ENCODE measurements at places on chromosomes 4 and X.
A peak's percentile ranks its signal among the peaks of the same experiment; 100 is the strongest.

- DNase-seq: no peak
Observed at GRCh38 chr4:1592709-1593417, 91.2 kb downstream of the FAM53A start.

- no peak for DNase-seq
Observed at GRCh38 chr4:94665500-94666404, 92.0 kb upstream of the BMPR1B start.

DNA sequence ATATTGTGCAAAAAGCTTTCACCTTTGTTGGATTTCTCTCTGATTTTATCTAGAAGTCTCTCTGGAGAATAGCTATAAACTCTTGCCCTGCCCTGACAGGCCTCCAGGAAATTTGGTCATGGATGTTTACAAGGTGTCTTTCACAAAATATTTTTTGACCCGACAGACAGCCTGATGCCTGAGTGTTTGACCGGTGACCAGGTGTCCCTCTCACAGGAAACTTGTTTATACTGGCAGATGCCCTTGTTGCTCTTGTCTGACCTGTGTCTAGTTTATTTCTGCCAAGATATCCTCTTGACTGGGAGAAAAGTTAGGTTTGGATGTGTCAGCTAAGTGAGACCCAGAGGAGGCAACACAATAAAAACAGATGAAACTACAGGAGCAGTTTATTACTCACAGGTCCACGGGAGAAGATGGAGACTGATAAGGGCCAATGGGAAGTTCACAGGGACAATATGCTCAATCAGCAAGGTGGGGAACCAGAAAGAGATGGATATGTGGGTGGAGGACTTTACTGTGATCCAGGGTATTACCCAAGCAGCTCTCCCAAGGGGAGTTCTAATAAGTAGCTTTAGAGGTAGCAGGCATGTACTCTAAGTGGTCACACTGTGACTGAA, 243.3 kb downstream of the ARAP2 start:
- no peak for DNase-seq

DNA sequence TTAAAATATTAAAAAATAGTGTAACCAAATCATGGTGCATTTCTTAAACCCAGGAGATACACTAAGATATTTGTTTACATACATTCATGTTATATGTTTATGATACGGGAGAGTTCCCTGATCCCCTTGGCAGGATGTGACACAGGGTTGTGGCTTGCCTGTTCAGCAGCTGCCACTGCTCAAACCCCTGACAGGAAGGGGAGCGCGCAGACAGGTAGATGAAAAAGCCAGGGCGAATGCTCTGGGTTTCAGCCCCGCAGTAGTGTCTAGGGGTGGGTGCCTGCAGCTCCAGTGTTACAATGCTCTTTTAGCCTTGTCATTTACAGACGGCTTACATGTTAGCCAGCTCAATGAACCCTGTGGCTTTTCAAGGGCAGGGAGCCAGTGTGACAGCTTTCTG, 1343.8 kb upstream of the IGFBP7 start:
- no peak for DNase-seq

DNA sequence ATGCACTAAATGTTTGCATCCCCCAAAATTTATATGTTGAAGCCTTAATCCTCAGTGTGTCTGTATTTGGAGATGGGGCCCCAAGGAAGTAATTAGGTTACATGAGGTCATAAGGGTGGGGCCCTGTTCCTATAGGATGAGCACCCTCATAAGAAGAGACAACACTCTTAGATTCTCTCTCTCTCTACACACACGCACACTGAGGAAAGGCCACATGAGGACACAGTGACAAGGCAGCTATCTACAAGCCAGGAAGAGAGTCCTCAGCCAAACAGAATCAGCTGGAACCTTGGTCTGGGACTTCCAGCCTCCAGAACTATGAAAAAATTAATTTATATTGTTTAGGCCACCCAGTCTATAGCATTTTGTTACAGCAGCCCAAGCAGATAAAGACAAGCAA, 69.3 kb upstream of the NOCT start:
- no peak for DNase-seq

DNA sequence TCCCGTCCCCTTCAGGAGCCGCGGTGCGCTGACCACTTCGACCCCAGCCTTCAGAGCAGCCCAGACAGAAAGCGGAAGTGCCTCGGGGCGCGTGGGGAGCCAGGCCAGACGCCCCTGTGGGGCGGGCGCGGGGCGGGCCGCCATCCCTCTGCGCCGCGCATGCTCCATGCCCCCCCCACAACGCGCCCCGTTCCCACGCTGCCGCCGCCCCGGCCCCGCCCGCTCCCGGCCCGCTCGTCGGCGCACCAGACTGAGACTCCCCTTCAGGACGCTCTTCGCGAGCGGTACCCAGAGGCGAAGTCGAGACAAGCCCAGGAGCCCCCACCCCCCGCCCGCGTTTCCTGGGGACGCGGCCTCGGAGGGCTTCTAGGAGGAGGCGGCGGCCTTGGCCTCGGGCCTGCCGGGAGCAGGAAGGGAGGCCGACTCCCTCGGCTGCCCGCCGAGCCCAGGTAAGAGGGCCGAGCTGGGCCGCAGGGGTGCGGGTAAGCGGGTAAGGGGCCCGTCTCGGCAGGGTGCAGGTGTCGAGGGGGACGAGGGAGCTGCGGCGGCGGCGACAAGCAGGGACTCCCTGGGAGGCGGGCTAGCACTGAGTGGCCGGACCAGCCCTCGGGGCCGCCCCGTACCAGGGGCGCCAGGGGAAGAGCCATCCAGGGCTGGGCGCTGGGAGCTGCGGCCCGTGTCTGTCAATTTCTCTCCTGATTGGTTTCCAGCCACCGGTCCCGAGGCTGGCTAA, at the start of gene ZFP92:
TSS of gene ZFP92 (plus strand) at position 218 of the 733 bp plus-strand sequence. CDS start 6,851 bp downstream, outside the sequence.
- DNase-seq: peak; percentile 34

GRCh38 chr4:66298569-66298968, 628.3 kb upstream of the EPHA5 start:
- DNase-seq: no peak

DNA sequence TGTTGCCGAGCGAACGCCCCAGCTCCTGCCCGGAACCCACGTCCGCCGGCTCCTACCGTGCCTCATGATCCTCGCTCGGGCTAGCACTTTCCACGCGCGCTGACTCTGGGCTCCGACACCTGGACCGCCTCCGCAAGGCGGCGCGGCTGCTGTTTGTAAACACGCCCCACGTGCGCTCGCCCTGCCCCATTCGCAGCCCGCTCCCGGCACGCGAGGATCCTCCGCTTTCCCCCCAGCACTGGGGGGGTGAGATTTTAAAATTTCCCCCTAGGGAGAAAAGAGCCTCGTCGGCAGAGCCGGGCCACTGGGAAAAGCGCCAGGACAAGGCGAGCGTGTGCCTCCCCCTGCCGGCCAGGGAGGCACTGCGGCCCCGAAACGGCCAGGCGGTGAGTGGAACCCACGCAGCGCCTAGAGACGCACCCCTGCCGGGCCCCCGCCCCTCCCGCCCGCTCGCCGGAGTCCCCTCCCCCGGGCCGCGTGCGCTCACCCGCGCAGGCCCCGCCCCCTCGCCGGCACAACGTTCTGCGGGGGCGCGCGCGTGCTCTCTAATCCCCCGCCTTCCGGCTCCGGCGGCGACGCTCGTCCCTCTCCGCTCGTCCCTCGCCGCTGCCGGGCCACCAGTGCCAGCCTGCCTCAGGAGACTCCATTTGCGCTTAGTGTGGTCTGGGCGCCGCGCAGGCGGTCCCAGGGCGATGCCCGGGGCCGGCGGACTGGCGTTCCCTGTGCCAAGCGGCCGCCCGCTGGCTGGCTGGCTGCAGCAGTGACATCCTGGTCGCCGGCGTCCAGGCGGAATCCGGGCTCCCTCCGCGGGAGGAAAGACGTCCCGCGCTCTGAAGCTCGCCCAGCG, at the start of gene TIGD2:
TSS of gene TIGD2 (plus strand) at position 548 of the 847 bp plus-strand sequence. CDS start 1,442 bp downstream, outside the sequence.
- DNase-seq: peak; percentile 88

- DNase-seq: peak; percentile 82
Observed at GRCh38 chr4:19711871-19712270, 539.8 kb upstream of the SLIT2 start.

DNA sequence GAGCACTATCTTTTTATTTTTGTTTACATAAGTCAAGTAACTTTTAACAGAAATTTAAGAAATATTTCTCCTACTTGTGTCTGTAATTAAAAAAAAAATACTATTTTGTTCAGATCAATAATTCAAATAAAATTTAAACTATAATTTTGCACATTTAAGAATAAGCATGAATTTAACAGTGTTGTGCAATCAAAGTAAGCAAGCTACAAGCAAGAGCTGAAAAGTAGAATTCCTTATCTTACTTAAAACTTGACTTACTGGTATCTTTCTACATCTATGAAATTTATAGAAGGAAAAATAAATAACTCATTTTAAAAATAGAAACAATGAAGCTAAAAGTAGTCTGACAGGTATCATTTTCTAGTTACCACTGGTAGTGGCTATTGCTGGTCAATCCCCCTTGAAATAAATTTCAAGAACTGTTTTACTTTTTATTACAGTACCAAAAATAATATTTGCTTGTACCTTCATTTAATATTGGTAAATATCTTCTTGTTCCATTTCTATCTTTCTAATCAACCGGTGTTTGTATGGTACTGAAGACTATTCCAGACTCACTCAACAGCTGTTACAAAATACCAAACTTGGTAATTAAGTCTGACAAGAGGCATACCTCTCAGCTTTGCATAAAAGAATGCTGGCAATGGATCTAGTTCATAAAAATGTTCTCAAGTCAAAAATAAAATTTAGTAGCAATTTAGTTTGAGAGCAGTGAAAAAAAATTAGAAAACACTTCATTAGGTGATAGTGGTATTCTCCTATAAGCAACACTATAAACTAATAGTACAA, 62.2 kb downstream of the NOCT start:
- DNase-seq: no peak

DNA sequence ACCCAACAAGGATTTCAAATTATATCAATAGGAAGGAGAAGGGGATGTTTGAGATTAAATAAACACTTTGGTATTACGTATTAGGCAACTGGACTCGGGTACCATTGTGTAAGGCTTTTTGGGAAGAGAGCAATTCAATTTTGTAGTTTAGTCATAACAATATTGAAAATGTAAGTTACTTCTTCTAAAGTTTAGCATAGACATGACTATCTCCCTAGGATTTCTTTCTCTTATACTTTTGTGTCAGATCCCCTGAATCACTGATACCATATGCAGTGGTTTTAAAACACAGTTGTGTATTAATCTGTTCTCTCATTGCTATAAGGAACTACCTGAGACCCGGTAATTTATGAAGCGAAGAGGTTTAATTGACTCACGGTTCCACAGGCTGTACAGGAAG, 123.8 kb upstream of the FAM9C start:
- DNase-seq: no peak

- no peak for DNase-seq
Observed at GRCh38 chr4:182216005-182216404, 27.2 kb upstream of the TENM3 start.

GRCh38 chr4:6450709-6451108, 21.7 kb downstream of the PPP2R2C start:
- no peak for DNase-seq

DNA sequence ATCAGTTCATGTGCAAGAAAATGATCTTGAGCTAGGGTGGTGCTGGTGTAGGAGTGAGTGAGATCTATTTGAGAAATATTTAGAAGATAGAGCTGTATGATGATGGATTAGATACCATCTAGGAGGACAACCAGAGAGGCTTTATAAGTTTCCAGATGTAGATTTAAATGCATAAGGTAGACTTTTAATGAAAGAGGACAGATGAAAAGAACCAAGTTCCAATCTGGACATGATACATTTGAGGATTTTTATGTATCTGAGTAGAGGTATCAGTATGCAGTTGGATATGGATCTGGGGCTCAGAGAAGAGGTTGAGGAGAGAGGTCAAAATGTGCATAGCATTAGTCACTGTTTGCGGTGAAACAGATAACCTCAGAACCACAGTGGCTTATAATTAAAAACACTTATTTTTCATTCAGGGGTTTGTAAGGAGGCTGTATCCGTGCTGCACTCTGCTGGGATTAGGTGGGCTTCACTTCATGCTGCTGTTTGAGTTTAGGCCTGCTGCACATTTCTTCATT, 348.7 kb downstream of the BMPR1B start:
- no peak for DNase-seq

DNA sequence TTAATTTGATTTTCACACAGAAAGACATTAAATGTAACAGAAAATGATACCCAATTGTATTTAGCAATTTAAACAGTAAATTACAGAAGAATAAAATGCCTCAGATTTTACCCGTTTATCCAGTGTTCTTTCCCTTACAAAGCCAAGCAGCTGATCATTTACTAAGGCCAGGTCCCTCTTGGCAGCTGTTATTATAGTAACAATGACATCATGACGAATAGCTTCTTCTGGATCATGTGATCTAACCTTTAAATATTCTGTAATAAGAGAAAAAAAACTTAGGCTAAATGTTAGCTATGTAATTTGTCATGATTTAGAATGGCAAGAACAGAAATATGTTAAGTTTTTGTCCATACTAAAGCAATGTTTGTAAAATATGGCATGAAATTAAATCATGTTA, 69.4 kb downstream of the PDS5A start:
- no peak for DNase-seq

DNA sequence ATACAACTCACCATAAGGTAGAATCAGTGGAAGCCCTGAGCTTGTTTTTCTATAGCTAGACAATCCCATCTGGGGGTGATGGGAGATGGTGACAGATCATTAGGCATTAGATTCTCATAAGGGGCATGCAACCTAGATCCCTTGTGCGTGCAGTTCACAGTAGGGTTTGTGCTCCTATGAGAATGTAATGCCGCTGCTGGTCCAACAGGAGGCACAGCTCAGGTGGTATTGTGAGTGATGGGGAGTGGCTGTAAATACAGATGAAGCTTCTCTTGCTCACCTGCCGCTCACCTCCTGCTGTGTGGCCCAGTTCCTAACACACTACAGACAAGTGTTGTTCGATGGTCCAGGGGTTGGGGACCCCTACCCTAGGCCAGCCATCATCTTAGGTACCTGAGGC, 5.9 kb upstream of the GATB start:
- no peak for DNase-seq

DNA sequence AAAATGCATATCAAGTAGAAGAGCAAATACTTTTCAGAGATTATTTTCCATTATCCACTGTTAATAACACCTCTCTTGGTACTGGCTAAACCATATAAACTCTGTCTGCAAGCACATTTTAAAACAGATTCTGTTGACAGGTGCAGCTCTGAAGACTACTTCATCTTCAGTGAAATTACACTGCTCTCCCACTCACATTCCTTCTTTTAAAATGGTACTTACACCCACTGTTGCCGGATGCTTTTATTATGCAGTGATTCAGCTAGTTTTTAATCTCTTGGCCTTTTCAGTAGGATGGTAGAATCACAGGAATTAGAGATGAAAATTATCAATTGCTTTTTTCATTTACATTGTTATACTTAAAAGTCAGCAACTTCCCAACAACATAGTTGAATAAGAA, 381.6 kb downstream of the GASK1B start:
- DNase-seq: no peak

DNA sequence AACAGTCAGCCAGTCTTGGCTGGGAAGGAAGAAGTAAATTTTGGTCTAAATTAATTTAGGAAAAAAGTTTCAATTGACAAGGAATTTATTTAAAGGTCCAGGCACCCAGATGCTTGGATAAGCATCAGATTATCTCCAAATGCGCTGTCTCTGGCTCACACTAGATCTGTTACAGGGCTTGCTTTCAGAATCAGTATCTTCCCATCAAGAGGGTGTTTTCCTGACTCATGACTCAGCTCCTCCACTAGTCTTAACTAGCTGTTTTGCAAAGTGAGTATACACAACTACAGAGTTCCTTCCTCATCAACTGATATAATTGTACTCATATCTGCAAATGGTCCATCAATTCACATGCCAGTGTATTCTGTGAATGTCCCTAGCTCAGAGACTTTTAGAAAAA, 482.1 kb upstream of the CPEB2 start:
- DNase-seq: peak; percentile 41

GRCh38 chrX:74371425-74372222, 49.7 kb upstream of the SLC16A2 start:
- no peak for DNase-seq

All from EL (cell line).